ENCODE measurements at places on chromosomes 5 and 9. TPM values are rescaled to one million over a fixed set of nuclear protein-coding genes. Genes with fewer than 3 reads are reported as not detected.

- H3K27ac ChIP-seq, result no peak overlapping the region
- peaks cover 2% of the 10 kb centered on the region for H3K4me1 ChIP-seq
- no peaks in the 10 kb centered on the region for H3K36me3 ChIP-seq
- no peak for DNase-seq
Observed at GRCh38 chr5:127858116-127858784, 155.1 kb downstream of the CCDC192 start.

- no peak for DNase-seq
- H3K27ac ChIP-seq, result no peak overlapping the region
- no peaks in the 10 kb centered on the region for H3K27me3 ChIP-seq
- H3K4me3 ChIP-seq, result no peak overlapping the region
- H3K36me3 ChIP-seq, result no peaks in the 10 kb centered on the region
- no peaks in the 10 kb centered on the region for H3K4me1 ChIP-seq
Observed at GRCh38 chr9:13942201-13942600, 371.7 kb downstream of the NFIB start.

Gene PRSS3
- not detected for total RNA-seq

- H3K4me1 ChIP-seq, result no peaks in the 10 kb centered on the region
- DNase-seq, result no peak
- no peaks in the 10 kb centered on the region for H3K27me3 ChIP-seq
Observed at GRCh38 chr9:125794708-125795107, 47.5 kb downstream of the PBX3 start.

Gene GZMA
- total RNA-seq, result 0.24 TPM

- no peak for DNase-seq
- no peak overlapping the region for H3K27ac ChIP-seq
- H3K27me3 ChIP-seq, result no peaks in the 10 kb centered on the region
Observed at GRCh38 chr5:178121391-178122276, 8.3 kb downstream of the N4BP3 start.

Gene FAM169A
- 9.3 TPM for total RNA-seq

Measured in activated naive CD4-positive, alpha-beta T cell treated with anti-CD3 and anti-CD28 coated beads for 36 hours (primary cell).